ENCODE measurements at places on chromosomes 5 and 9. TPM values are rescaled to one million over a fixed set of nuclear protein-coding genes. Genes with fewer than 3 reads are reported as not detected.
A peak's percentile ranks its signal among the peaks of the same experiment; 100 is the strongest.

DNA sequence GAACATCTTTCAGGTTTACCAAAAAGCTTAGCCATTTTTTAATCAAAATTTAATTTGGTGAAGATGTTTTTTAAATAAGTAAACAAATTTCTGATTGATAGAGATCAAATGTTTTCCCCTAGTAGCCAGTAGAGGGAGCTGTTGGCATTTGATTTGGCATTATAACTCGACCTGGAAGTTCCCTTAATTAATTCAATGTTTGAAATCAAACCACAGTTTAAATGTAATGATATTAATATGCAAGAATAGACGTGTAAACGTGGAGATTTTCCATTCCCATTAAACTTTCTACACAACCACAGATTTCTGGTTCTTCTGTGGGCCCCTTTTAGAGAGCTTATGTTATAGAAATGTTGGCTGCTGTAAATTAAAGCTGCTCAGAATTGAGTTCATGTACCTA is 148.1 kb upstream of the MPDZ start:
- H3K27ac ChIP-seq = no peak overlapping the region
- no peak for DNase-seq
- H3K4me3 ChIP-seq = no peak overlapping the region
- H3K4me1 ChIP-seq = no peaks in the 10 kb centered on the region

DNA sequence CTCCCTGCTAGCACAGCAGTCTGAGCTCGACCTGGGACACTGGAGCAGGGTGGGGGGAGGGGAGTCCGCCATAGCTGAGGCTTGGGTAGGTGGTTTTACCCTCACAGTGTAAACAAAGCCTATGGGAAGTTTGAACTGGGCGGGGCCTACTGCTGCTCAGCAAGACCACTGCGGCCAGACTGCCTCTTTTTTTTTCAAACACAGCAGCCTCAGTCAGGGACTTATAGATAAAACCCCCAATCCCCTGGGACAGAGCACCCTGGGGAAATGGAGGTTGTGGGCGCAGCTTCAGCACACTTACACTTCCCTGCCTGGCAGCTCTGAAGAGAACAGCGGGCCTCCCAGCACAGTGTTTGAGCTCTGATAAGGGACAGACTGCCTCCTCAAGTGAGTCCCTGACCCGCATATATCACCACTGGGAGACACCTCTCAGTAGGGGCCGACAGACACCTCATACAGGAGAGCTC is 151.1 kb upstream of the APC start:
- H3K27ac ChIP-seq = no peak overlapping the region
- no peaks in the 10 kb centered on the region for H3K27me3 ChIP-seq
- H3K36me3 ChIP-seq = no peaks in the 10 kb centered on the region
- H3K4me3 ChIP-seq = no peak overlapping the region
- no peak for DNase-seq

DNA sequence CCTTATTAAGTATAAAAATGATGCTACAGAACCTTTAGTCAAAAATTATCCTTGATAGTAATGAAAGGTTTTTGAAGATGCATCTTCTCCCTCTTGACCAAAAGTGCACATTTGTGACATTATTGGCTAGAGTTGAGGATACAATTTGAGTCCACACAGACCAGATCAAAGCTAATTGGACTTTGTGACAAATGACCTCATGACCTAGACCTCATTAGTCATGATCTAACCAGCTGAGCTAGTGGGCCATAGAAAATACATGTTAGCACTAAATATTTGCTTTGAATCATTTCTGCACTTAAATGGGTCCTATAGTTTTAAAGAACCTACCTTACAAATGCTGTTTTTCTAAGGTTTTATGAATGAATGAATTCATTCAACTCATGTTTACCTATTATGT is 182.1 kb downstream of the RFX3 start:
- H3K27me3 ChIP-seq = no peaks in the 10 kb centered on the region
- no peak overlapping the region for H3K4me3 ChIP-seq
- H3K4me1 ChIP-seq = no peaks in the 10 kb centered on the region
- no peak overlapping the region for H3K27ac ChIP-seq

DNA sequence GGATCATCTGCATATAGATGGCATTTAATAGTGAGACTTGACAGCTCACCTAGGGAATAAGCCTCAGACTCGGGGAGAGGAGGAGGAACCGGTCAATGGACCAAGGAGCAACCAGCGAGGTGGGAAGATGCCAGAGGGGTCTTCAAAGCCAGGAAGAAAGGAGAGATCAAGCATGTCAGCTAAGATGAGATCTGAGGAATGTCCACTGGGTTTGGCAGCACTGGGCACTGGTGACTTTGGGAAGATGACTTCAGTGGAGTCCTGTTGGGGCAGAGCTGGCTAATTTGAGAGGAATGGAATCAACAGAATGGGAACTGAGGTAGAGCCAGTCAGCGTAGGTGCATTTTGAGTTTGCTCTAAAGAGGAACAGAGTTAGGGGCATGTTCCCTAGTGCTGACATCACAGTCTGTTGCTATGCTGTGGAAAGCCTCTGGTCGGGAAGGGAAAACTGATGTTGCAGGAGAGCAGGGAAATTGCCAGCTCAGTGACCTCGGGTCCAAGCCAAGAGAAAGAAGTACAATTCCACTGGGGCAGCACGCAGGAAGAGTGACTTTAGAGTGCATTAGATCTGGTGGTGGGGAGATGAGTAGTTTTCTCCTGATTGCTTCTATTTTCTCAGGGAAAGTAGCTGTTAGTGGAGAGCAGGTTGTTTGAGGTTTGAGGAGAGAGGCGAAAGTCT is 56.9 kb downstream of the ZNF618 start:
- no peaks in the 10 kb centered on the region for H3K27me3 ChIP-seq
- peaks cover 10% of the 10 kb centered on the region for H3K4me1 ChIP-seq
- H3K36me3 ChIP-seq = no peaks in the 10 kb centered on the region
- no peak overlapping the region for H3K4me3 ChIP-seq
- DNase-seq = peak; percentile 19

- H3K4me1 ChIP-seq = no peaks in the 10 kb centered on the region
- no peaks in the 10 kb centered on the region for H3K36me3 ChIP-seq
- H3K27me3 ChIP-seq = no peaks in the 10 kb centered on the region
- no peak overlapping the region for H3K27ac ChIP-seq
- no peak overlapping the region for H3K4me3 ChIP-seq
Observed at GRCh38 chr9:85717220-85717619, 24.5 kb downstream of the AGTPBP1 start.

The WNK2 gene
- total RNA-seq = not detected

The CCIN gene
- total RNA-seq = 0.61 TPM

The CYSRT1 gene
- total RNA-seq = not detected
